ENCODE measurements at places on chromosomes 6 and 20.

GRCh38 chr6:152863618-152864326 lies 113.2 kb downstream of the VIP start:
- DNase-seq, result peak; percentile 42

DNA sequence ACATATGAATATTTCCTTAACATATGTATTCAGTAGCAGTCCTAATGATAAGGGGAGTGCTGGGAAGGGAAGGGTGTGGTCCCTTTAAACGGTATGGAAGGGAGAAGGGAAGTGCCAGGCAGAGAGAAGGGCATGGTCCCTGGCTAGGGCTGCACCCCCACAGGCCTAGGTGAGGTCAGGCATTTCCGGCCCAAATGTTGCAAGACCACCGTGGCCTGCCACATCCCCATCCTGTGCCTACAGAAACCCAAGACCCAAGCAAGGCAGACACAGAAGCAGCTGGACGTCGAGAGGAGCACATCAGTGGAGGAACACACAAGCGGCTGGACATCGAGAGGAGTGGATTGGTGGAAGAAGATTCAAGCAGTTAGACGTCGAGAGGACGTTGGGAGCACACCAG lies 5.9 kb downstream of the RRAGD start:
- DNase-seq, result no peak

DNA sequence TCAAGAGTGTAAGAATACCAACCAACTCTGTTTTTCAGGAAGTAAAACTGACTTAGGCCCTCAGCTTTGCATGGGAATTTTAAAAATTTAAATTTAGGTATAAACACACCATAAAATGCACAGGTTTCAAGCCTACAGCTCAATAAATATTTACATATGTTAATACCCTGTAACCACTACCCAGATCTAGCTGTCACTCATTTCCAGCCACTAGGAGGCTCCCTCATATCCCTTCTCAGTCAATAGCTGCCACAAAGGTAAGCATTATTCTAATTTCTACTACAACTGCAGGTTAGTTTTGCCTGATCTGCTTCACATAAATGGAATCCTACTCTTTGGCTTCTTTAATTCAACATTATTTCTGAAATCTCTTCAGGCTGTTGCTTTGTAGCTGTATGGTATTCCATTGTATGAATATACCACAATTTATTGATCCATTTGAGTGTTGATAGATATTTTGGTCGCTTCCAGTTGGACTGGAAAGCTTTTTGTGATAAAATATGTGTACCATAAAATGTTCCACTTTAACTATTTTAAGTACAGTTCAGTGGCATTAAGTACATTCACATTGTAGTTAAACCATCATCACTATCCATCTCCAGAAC lies 32.5 kb upstream of the MEI4 start:
- DNase-seq, result no peak

- DNase-seq, result peak; percentile 0
Measured at GRCh38 chr6:108260126-108260808, 573 bp downstream of the SNX3 start.

DNA sequence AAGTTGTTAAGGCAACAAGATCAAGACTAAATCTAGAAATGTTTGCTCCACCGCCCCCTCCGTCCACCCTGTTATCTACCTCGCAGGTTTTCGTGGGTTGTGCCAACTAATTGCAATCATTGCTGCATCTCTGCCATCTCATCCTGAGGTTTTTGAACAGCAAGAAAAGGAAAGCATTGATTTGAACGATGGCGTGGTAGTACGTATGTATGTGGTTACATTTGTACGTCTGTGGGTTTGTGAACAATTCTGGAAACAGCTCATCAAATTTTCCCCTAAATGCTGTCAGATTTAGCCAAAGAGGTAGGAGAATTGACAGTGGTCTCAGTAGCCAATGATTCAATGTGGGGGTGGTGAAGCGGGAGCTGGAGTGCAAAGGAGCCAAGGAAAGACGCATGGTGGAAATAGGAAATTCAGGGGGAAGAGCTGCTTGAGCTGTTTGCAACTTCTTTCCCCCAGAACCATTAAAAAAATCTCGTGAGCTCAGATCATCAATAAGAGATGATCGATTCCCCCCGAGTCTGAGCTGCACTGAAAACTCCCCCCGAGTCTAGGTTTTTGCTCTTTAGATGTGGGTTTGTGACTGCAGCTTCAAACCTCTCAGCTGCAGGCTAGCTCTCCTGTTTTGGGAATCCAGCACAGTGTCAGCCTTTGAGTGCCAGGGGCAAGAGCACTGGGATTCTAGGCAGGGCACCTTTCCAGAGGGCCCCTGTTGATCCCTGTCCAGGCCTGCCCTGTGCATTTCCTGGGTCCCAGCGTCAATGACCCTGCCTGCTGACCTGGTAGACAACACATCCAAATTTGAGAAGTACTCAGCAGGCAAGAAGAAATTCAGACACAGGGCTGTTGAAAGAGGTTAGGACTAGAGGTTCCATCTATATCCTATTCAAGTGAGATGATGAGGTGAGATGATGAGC lies 72.6 kb upstream of the LY86 start:
- DNase-seq, result no peak

GRCh38 chr6:30614044-30614842 lies 2.8 kb downstream of the PPP1R10 start:
- DNase-seq, result no peak

GRCh38 chr6:117079951-117080350 lies 185.4 kb upstream of the VGLL2 start:
- no peak for DNase-seq

DNA sequence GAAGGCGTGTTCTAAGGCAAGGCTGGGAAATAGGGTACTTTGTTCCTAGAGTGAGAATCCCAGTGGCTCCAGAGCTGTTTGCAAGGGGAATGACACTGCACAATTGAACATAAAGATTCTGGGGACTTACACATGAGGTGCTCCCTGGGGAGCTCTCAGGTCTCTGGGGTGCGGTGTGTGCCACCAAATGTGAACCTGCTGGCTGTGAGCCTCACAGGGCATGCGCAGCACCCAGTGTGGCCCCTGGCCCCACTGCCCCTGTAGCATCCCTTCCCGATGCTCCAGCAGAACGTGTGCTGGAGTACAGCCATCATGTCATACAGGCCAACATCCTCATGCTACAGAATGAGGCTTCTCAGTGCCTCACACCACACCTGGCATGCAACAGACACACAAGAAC lies 68.2 kb downstream of the TOX2 start:
- DNase-seq, result no peak

- no peak for DNase-seq
Measured at GRCh38 chr6:156645097-156645496, 132.1 kb upstream of the ARID1B start.

- peak; percentile 11 for DNase-seq
Measured at GRCh38 chr20:9518576-9519175, 4.3 kb downstream of the LAMP5 start.

GRCh38 chr6:166636191-166636933 lies 9.3 kb upstream of the RPS6KA2 start:
- no peak for DNase-seq

GRCh38 chr6:115071962-115072361 lies 729.1 kb upstream of the HS3ST5 start:
- no peak for DNase-seq

- no peak for DNase-seq
Measured at GRCh38 chr20:62675156-62675876, 33.0 kb downstream of the SLCO4A1 start.

GRCh38 chr20:34493646-34494045 lies 22.6 kb upstream of the DYNLRB1 start:
- no peak for DNase-seq

DNA sequence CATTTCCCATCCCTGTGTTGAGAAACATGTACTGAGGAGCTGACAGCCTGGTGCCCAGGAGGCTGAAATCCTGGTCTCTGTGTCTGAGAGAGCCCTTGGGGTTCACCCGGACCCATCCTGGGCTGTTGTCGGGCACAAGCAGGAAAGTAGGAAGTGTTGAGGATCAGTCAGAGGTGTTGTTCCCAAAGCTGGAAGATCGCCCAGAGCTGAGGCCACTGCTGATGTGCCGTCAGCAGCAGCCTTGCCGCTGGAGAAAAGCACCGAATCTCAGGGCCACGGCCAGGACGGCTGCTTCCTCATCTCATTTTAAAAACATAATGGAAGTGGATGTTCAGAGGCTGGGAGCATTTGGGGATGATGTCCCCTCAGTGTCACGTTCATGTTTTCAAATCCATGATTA lies 218.5 kb downstream of the UST start:
- no peak for DNase-seq

Data from COR-L47 (cell line).